ENCODE measurements at places on chromosomes 13 and 19.
A peak's percentile ranks its signal among the peaks of the same experiment; 100 is the strongest.

DNA sequence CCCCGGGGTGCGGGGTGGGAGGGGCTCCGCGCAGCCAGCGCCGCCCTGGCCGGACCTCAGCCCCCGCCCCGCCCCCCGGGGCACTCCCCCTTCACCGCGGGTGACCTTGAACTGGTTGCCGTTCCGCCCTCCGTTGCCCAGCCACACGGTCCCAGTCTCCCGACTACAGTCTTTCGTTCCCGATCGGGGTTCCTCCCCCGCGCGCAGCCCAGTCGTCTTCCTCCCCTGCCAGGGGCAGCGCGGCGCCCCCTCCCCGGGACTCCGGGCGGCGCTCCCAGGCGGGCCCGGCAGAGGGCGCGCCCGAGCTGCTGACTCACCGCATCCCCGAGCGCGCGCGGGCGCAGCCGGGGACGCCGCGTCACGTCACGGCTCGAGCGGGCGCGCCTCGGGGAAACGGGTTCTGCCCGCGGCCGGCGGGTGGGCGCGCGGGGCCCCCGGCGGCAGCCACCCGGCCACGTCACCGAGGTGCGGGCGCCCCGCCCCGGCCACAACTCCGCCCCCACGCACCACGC lies 459 bp downstream of the MIDN start:
- DNase-seq = peak; percentile 77

- no peak for DNase-seq
These were observed 270.4 kb downstream of the ENOX1 start for GRCh38 chr13:43516401-43516833.

- DNase-seq = no peak
These were observed 246.2 kb downstream of the FOXO1 start for GRCh38 chr13:40420160-40420740.

DNA sequence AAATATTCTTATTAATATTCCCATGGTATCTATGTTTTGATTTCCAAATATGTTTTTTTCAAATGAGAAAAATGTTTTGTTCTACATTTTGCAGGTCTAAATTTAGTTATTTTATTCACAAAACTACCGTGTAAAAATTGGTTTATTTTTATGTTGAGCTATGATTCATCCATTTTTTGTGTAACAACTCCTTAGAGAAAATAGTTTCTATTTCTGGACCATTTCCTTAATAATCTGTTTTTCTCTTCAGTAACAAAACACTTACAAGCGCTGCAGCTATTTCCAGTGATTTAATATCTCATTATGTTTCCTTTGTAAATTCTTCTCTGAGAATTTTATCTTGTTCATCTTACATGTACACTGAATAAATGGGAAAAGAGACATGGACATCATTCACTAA lies 550.7 kb upstream of the SLITRK5 start:
- no peak for DNase-seq

- DNase-seq = no peak
These were observed 3.3 kb upstream of the OPA3 start for GRCh38 chr19:45587873-45588272.

DNA sequence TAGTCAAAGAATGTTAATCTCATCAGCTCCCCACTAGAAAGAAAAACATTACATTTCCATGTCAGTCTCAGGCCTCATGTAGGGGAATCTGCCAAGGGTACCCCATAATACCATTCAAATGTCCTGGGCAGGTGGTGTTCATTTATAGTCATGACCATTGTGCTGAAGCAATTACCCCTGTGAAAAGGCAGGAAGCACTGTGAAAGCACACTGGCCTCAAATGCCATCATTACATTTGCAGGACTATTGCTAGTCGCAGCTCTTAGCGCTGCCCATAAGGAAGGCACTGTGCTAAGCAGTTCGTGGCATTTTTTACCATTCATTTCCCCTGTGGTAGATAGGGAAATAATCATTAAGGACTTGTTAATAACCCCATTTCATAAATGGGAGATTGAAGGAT lies 109.0 kb downstream of the LHFPL6 start:
- no peak for DNase-seq

DNA sequence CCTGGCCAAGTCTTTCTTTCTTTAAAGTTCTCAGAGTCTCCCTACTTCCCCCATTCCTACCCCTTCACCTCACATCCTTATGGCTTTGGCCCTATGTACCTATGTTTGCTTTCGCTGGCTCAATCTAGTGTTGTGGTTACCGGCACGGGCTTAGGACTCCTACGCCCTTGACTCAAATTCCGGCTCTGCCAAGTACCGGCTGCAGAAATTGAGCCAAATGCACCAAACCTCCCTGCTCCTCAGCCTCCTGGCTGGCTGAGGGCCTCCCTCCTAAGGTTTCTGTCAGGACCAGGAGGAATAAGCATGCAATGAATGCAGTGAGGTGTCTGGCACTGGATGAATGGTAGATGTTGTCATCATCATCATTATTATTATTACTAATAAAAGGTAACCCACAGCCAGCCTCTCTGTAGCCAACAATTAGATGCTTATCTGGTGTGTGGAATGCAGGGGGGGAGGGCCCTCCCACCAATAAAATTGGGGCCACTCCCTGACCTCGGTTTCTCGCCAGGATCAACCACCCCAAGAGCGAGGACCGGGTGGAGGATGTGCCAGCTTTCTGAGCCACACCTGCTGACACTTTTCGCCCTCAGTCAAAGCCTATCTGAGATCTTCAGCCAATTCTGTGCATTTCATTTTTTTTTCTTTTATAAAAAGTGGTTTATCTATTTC lies 20.7 kb downstream of the KLK5 start:
- no peak for DNase-seq

- DNase-seq = no peak
These were observed 61.1 kb downstream of the SLC15A1 start for GRCh38 chr13:98691360-98691759.

DNA sequence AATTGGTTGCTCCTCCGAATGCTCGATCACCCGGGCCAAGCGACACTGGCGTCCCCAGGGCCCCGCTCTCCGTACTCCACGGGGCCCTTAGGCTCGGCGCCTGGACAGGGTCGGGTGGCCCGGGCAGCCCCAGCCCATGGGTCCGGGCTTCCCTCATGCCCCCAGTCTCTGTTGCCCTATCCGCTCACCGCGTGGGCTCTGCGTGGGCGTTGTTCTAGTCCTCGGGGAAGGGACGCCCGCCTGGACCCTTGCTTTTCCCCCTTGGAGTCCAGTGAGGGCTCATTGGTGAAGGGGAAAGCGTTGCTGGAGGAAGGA lies 1.3 kb downstream of the TDRD12 start:
- DNase-seq = no peak

DNA sequence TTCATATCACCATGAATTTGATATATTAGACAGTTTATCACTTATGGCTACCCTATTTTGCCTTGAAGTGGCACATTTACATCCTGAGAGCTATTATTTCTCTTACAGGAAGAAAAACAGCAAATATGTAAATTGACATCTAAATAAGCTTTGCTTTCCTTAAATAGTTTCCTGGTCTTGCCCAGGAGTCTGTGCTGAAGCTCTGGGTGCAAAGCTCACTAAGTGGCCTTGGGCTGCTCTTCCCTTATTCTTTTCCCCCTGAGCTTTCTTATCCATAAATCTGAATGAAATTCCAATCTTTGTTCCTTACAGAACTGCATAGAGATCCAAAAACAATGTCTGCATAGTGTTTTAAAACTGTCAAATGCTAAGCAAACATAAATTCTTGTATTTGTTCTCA lies 56.3 kb downstream of the TNFSF13B start:
- DNase-seq = no peak

- no peak for DNase-seq
These were observed 3.9 kb upstream of the DMKN start for GRCh38 chr19:35517342-35517741.

- DNase-seq = no peak
These were observed 5.4 kb downstream of the TFDP1 start for GRCh38 chr13:113589961-113590339.

GRCh38 chr13:80499536-80500290 lies 158.8 kb upstream of the SPRY2 start:
- no peak for DNase-seq

Data from effector CD8-positive, alpha-beta T cell (primary cell).